Spinal cord (tissue), 10 donors: ENCODE measurements at places on chromosomes 2 and 18.

DNA sequence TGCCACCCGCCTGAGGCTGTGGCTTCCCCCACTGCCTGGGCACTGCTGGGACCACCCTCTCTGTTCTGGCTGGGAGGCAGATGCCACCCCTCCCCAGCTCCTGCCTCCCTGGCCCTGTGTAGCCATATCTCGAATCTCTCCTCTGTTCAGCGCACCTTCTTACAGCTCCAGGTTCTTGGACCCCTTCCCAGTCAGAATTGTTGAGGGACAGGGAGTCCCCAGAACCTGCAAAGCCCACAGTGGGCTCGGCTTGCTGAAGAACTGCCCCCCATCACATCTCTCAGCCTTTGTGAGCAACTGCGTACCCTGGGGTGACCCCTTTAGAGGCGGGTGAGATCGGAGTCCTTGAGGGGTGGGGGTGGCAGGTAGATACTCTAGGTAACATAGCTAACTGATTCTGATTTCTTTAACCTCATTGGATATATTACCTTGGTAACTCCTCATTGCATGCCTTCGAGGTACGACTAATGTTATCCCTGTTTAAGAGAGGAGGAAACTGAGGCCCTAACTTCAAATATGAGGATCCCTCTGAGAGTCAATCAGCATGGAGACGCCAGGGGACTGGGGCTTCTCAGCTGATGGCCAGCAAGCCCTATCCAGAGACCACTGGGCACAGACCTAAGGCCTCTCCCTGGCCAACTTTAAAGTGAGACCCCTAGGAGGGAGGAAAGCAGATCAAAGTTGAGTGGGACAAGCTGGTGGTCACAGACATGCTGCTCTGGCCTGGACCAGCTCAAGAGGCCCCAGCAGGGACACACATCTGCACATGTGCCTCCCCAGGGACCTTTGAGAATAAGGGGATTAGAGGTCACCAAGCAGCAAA lies 101.3 kb downstream of the CAPN13 start:
- no peak for DNase-seq

DNA sequence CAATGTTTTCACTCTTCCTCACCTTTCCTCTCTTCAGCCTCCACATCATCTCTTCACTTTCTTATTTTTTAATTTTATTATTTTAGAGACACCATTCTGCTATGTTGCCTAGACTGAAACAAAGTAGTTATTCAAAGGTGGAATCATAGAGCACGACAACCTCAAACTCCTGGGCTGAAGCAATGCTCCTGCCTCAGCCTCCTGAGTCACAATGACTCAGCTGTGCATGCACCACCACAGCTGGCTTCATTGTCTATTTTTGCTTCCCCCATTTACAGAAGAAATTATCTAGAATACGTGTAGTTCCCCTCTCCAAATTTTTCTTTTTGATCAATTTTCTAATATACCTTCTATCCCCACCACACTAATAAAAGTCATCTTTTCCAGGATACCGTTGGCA lies 911.5 kb upstream of the SOX11 start:
- DNase-seq = no peak

GRCh38 chr2:117190856-117191559 lies 623.5 kb upstream of the DDX18 start:
- no peak for DNase-seq

- peak; percentile 30 for DNase-seq
Measured at GRCh38 chr2:46014911-46015654, 282.1 kb upstream of the EPAS1 start.
